ENCODE measurements at places on chromosomes 6 and 20.

GRCh38 chr6:21450628-21451027 lies 142.9 kb upstream of the SOX4 start:
- no peak for DNase-seq

- no peak for DNase-seq
These were observed 17.0 kb downstream of the NCR2 start for GRCh38 chr6:41352396-41352795.

DNA sequence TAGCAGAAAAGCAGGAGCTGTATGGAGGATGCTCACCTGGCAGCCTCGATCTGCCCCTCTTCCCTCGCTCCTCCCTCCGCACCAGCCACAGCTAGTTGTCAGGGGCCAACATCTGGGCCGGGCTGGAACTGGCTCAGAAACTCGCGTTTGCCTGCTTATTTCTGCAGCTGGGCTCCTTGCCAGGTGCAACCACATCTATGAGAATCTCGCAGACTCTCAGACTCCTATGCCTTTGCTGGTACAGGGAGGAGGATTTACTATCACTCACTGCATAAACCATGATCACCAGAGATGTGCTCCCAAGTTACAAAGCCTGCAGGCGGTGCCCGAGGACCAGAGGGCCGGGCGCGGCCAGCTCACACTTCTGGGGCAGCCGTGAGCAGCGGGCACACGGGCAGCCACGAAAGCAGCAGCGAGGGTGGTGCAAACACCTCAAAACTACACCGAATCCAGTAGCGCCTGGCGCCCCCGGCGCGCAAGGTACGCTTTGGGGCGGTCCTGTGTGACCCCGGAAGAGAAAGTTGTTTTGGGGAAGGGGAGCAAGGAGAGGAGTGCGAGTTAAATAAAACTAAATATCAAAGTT lies 577 bp upstream of the LRRC1 start:
- peak; percentile 76 for DNase-seq

DNA sequence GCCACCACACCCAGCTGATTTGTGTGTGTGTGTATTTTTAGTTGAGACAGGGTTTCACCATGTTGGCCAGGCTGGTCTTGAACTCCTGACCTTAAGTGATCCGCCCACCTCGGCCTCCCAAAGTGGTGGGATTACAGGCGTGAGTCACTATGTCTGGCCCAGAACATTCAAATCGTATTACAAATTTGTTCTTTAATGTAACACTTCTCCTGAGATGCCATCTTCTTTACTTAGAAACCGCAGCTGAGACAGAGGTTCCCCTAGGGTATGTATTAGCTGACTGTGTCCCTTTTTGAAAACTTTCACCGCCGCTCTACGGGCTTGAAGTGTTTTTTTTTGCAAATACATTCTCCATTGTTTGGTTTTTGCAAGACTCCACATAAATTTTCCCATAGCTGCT lies 62.6 kb downstream of the TOX2 start:
- no peak for DNase-seq

- peak; percentile 96 for DNase-seq
These were observed 432 bp downstream of the HSPA1L start for GRCh38 chr6:31814677-31815024.

GRCh38 chr6:12890171-12890790 lies 173.7 kb downstream of the PHACTR1 start:
- DNase-seq, result no peak

GRCh38 chr20:43799150-43799711 lies 72.4 kb upstream of the GTSF1L start:
- no peak for DNase-seq

DNA sequence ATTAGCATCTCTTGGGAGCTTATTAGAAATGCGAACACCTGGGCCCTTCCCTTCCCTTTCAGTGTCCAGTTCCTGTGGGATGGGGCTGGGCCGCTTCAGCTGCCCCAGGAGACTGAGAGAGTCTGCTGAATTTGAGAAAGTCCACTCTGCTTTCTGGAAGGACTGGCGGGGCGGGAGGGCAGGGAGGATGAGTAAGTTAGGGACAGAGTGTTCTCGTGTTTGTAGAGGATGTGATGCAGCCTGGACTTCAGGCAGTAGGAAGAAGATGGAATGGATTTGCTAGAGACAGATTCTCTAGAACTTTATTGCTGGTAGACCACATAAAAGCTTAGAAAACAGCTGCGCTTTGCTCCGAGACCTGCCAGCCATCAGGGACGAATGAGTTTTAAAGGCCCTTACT lies 1.1 kb upstream of the TULP4 start:
- DNase-seq, result no peak
